ENCODE measurements at places on chromosomes 13 and 19. TPM values are rescaled to one million over a fixed set of nuclear protein-coding genes. Genes with fewer than 3 reads are reported as not detected.

The CEACAM6 gene
- 30.9 TPM for total RNA-seq

The METTL21C gene
- total RNA-seq, result not detected

The ZNF653 gene
- 4.6 TPM for total RNA-seq

The DENND1C gene
- total RNA-seq, result 0.56 TPM

The CFAP97D2 gene
- total RNA-seq, result not detected

The ZNF556 gene
- total RNA-seq, result 0.21 TPM

The SCN1B gene
- total RNA-seq, result 17.4 TPM

Measured in A549 treated with DMSO at 1 μM for 4 hours (cell line).